ENCODE measurements at places on chromosomes 12 and 14.

- no peak for DNase-seq
Measured at GRCh38 chr12:104273503-104273902, 30.0 kb upstream of the EID3 start.

DNA sequence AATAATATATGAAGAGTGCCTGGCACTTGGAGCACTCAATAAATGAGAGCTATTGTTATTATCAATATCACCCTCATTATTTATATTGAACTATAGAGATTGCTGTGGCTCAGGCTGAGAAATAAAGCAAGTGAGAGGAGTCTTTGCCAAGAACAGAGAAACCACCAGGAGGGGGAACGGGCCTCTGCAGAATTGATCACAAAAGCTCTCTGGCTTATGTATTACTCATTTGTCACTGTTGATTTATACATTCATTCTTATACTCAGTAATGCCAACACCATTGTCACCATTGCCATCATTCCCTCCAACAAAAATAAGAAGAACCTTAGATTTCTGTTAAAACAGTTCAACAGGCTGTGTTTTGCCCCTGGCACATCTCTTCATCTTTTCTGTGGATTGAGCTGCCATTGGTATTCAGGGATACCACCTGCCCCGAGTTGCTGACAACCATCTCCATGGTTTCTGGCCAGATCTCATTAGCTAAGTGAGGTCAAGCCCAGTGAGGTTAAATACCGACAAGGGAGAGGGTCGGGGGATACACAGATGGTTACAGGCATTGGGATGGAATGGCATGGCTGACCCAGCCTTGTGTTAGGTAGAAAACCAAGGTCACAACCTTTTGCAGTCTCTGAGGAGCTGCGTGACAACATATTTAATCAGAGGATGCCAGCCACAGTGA, 21.8 kb upstream of the PCNX1 start:
- DNase-seq = no peak

- DNase-seq = no peak
Measured at GRCh38 chr14:21343035-21343794, 40.6 kb downstream of the SUPT16H start.

GRCh38 chr12:116142936-116143898, 134.3 kb downstream of the MED13L start:
- no peak for DNase-seq
